ENCODE measurements at places on chromosomes 13 and 19. TPM values are rescaled to one million over a fixed set of nuclear protein-coding genes. Genes with fewer than 3 reads are reported as not detected.

The ZNF536 gene
- 0.50 TPM for total RNA-seq

The KDM4B gene
- total RNA-seq: 14.4 TPM

The GJA3 gene
- 0.26 TPM for total RNA-seq

The MBD3L3 gene
- not detected for total RNA-seq

The IZUMO2 gene
- not detected for total RNA-seq

GRCh38 chr13:30107121-30107520 lies 200.2 kb downstream of the KATNAL1 start:
- no peak for DNase-seq

GRCh38 chr13:106425661-106426060 lies 109.8 kb downstream of the EFNB2 start:
- no peak for DNase-seq

GRCh38 chr19:6877766-6878165 lies 9.6 kb upstream of the ADGRE1 start:
- DNase-seq: no peak

- DNase-seq: no peak
Observed at GRCh38 chr19:56142087-56142787, 1.1 kb downstream of the ZNF444 start.

- no peak for DNase-seq
Observed at GRCh38 chr13:99542788-99543406, 41.6 kb downstream of the TM9SF2 start.

DNA sequence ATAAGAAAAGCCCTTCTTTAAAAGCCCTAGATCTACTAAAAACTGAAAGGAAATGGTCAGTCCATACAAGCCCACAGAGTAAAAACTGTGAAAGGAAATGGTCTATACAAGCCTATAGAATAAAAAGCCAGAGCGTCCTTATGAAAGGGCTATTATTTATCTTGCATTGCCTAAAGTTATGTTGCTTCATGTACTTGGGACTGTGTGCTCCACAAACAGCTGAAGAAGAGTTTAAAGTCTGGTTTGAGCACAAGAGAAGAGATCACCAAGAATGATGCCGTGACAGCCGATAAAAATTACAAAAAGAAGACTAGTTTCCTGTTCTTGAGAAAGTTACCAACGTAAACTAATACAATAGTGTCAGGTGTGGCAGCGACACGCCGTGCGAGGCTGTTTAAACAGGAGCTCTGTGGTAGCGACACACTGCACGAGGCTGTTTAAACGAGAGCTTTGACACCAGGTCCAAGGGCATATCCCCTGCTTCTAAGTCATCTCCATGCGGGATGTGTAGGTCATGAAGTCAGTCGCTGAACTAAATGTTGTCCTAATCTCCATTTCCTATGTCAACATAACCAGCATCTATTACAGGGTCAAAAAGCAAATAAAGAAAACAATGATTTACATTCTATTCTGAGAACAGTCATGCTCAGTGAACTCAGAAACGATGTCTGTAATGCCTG lies 24.9 kb downstream of the PCID2 start:
- no peak for DNase-seq

- no peak for DNase-seq
Observed at GRCh38 chr19:4371247-4372164, 28.1 kb downstream of the MPND start.

GRCh38 chr13:112828082-112828699 lies 138.4 kb downstream of the ATP11A start:
- no peak for DNase-seq

GRCh38 chr13:23859904-23860303 lies 29.3 kb downstream of the MIPEP start:
- DNase-seq: no peak

DNA sequence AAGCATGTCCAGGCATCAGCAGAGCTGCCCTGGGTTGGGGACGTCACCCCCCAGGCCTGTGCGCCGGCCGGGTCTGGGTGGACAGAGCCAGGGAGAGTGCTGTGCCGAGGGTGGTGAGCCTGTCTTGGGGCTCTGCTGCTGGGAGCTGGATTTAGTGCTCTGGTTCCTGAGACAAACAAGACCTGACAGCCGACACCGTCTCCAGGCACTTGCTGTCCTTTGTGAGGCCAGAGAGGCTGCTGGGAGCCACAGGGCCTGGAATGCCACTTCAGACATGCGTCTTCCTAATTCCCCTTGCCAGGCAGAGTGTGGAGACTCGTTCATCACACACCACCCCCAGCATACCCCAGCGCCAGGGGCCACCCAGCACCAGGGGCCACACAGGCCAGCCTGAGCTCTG lies 165.8 kb downstream of the KDM4B start:
- DNase-seq: no peak

GRCh38 chr13:87942205-87942604 lies 271.0 kb downstream of the SLITRK5 start:
- peak; percentile 6 for DNase-seq

DNA sequence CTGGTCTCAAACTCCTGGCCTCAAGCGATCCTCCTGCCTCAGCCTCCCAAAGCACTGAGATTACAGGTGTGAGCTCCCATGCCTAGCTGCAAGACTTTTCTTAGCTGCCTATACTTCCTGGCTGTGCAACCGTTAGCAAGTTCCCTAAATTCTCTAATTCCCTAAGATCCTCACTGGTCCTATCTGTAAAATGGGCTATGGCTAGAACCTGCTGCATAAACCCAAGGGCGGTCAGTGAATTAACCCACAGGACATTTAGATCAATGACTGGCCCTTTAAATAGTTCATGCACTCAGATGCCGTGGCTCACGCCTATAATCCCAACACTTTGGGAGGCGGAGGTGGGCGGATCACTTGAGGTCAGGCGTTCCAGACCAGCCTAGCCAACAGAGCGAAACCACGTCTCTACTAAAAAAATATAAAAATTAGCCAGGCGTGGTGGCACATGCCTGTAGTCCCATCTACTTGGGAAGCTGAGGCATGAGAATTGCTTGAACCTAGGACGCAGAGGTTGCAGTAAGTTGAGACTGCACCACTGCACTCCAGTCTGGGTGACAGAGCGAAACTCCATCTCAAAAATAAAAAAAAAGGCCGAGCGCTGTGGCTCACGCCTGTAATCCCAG lies 4.1 kb upstream of the C19orf53 start:
- DNase-seq: no peak

GRCh38 chr19:11106477-11106876 lies 17.2 kb downstream of the LDLR start:
- peak; percentile 43 for DNase-seq

Data from fibroblast of lung (primary cell).